Uterine smooth muscle cell (primary cell): ENCODE measurements at places on chromosomes 3 and 15. TPM values are rescaled to one million over a fixed set of nuclear protein-coding genes. Genes with fewer than 3 reads are reported as not detected.

CLDN16 gene
- 0.12 TPM in 1 of 2 replicates, not detected in the other for total RNA-seq

NDUFB5 gene
- 88.2 and 103 TPM in 2 replicates for total RNA-seq

CADPS gene
- 11.9 and 32.5 TPM in 2 replicates for total RNA-seq

ITIH3 gene
- 0.12 TPM in 1 of 2 replicates, not detected in the other for total RNA-seq

NEDD4 gene
- total RNA-seq, result 43.6 and 53.1 TPM in 2 replicates

LOXL1 gene
- total RNA-seq, result 64.3 and 68.5 TPM in 2 replicates

B3GALNT1 gene
- total RNA-seq, result 19.1 and 24.2 TPM in 2 replicates

CPNE9 gene
- not detected in 2 replicates for total RNA-seq

ARGFX gene
- total RNA-seq, result not detected in 2 replicates

GPR149 gene
- not detected in 2 replicates for total RNA-seq

LMCD1 gene
- 13.4 and 35.6 TPM in 2 replicates for total RNA-seq

LEKR1 gene
- 0.37 and 1.3 TPM in 2 replicates for total RNA-seq

MOBP gene
- under 0.01 TPM in 2 replicates for total RNA-seq

GJD2 gene
- total RNA-seq, result not detected in 2 replicates

SLC12A1 gene
- total RNA-seq, result not detected in 2 replicates

SLC12A8 gene
- total RNA-seq, result 3.2 and 6.9 TPM in 2 replicates

GHSR gene
- total RNA-seq, result 0.12 TPM in 1 of 2 replicates, not detected in the other

POMGNT2 gene
- total RNA-seq, result 14.2 and 15.9 TPM in 2 replicates

IL1RAP gene
- total RNA-seq, result 5.9 and 9.7 TPM in 2 replicates

TBC1D2B gene
- total RNA-seq, result 26.7 and 57.1 TPM in 2 replicates

IP6K1 gene
- total RNA-seq, result 30.5 and 31.8 TPM in 2 replicates

CCNB2 gene
- 21.4 and 93.1 TPM in 2 replicates for total RNA-seq

FETUB gene
- not detected in 2 replicates for total RNA-seq

SLC22A14 gene
- total RNA-seq, result under 0.01 TPM in 1 of 2 replicates, not detected in the other

ABCC5 gene
- 15.4 and 16.5 TPM in 2 replicates for total RNA-seq

KIF23 gene
- total RNA-seq, result 28.4 and 118 TPM in 2 replicates

TCTA gene
- 14.5 and 17.7 TPM in 2 replicates for total RNA-seq

NIPA2 gene
- total RNA-seq, result 67.6 and 94.3 TPM in 2 replicates

CISH gene
- 0.44 and 0.62 TPM in 2 replicates for total RNA-seq

CCR3 gene
- not detected in 2 replicates for total RNA-seq
